Heart right ventricle (tissue), 16 donors: ENCODE measurements at places on chromosomes 1 and 21.

DNA sequence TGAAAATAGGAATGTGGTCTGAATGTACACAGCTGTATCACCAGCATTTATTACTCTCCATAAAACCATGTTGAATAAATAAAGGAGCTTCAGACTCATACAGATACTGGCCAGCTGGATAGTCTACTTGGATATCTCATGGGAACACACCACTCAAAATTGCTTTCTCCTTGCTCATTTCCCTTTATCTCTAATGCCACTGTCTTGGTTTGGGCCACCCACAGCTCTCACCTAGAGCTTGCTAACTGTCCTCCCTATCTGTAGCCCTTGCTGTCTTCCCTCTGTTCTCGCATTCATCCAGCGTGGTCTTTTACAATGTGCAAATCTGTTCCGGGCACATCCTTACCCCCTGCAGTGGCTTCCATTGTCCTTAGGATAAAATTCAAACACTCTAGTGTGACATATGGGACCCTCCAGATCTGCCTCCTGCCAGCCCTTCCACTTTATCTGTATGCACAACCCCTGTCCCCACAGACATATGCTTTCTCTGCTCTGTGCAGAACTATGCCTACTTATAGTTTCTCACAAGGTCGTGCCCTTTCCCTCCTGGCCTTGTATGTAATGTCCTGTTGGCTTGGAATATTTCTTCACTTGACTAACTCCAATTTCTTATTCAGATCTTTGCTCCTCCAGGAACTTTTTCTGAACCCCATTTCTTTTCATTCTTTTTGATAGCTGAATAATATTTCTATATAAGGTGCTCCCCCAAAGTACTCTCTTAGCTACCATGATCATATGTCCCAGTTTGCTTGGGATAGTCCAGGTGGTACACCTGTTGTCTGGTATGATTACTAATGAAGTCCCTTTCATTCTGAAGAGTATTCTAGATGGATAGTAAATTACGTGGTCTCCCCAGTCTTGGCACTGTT, 2.9 kb downstream of the FLVCR1 start:
- no peak for DNase-seq

- DNase-seq = peak; percentile 90
Measured at GRCh38 chr1:245874942-245875580, 632.0 kb downstream of the SMYD3 start.

DNA sequence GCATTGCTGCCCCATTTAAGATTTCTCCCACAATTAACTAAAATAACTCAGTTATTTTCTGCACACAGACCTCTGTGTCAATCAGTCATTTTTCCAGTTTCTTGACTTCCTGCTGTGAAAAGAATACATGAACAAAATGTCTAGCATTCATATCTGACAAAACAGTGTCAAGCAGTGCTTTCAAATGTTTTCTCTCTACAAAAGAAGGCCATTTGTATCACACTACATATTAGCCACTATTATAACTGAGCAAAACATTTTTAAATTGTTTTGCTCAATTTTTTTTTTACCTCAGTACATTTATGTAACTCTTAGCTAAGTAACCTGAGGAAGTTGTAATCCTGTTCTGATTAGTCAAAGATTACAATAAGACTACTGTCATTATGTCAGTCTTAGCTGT, 1498.5 kb upstream of the PRMT6 start:
- no peak for DNase-seq

GRCh38 chr1:63330331-63330916, 8.1 kb downstream of the FOXD3 start:
- DNase-seq = no peak

DNA sequence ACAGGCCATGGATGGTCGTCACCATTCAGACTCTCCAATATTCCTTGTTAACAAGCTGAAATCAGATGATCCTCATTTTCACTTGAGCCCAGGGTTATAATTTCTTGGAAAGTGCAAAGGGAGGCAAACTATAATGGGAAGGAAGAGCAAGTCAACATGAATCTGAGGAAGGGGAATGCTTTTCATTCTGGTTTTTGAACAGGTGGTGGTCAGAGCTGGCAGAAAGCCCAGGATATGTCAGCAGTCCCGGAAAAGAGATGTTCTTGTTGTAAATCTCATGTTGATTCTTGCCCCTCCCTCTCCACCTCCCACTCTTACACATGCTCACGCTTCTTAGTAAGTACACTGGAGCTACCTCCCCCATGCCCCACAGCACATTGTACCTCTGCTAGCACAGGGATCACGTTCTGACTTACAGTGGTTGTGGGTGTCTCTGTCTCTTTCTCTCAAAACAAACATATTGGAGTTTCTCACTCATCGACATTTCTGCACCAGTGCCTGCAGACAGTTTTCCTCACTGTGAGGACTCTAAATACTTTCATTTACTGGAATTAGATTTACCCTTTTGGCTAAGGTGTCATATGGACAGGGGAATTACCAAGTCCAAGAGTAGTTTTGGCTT, 77.6 kb downstream of the XCL2 start:
- DNase-seq = peak; percentile 26

DNA sequence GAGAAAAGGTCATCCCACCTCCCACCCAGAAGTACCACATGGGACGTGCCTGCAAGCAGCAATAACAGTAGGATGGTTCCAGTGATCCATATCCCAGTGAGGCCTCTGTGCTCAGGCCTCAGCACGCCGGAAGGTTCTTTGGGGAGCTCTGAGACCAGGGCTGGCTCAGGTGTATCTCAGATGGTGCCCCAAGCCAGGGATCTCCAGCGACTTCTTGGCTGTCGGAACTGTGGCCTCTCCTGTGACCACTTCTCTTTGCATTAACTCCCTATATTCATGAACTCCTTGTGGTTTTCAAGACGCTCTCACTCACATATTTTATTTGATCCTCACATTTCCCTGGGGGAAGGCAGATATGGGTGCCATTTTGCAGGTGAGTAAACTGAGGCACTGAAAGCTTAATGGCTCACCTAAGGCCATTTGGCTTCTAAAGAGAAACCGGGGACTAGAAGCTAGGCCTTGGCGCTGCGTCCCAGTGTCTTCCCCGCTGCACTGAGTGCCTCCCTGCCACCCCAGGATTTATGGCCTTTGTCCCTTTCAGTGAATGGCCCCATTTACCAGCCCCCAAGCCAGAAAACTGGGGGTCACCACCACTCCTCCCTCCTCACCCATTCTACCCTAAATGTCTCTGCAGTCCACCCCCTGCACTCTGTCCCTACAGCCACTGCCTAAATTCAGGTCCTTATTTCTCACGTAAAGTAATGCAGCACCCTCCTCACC, 101.9 kb downstream of the CCDC185 start:
- DNase-seq = no peak

DNA sequence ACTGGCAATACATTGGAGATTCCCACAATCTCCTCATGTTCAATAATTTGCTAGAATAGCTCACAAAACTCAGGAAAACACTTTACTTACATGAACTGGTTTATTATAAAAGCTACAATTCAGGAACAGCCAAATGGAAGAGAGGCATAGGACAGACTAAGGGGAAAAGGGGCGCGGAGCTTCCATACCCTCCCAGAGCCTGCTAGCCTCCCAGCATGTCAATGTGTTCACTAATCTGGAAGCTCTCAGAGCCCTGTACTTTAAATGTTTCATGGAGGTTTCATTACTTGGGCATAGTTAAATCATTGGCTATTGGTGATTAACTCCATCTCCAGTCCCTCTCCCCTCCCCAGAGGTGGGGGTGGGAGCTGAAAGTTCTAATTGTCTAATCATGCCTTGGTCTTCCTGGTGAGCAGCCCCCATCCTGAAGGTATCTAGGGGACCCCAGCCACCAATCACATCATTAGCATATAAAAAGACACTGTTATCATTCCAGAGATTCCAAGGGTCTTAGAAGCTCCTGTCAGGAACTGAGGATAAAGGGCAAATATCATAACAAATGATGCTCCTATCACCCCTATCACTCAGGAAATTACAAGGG, 10.9 kb upstream of the DMRTB1 start:
- no peak for DNase-seq

DNA sequence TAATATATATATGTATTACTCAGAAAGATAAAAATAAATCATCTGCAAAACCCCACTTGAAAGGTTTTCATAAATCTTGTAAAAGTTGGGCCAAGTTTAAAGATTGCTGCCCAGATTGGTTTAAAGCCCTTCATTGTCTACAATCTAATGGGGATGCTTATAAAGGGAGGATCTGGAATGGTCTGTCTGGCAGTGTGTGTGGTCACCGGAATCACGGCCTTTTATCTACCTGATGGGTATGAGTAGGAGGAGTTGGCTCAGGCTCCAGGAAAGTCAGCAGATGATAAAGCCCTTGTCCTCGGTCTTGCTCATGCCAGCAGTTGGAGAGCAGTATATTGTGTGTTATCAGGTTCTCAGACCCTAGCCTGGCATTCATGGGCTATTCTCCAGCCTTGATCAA, 197.7 kb downstream of the ROR1 start:
- no peak for DNase-seq

- no peak for DNase-seq
Measured at GRCh38 chr1:186078245-186078644, 296.8 kb downstream of the TPR start.

DNA sequence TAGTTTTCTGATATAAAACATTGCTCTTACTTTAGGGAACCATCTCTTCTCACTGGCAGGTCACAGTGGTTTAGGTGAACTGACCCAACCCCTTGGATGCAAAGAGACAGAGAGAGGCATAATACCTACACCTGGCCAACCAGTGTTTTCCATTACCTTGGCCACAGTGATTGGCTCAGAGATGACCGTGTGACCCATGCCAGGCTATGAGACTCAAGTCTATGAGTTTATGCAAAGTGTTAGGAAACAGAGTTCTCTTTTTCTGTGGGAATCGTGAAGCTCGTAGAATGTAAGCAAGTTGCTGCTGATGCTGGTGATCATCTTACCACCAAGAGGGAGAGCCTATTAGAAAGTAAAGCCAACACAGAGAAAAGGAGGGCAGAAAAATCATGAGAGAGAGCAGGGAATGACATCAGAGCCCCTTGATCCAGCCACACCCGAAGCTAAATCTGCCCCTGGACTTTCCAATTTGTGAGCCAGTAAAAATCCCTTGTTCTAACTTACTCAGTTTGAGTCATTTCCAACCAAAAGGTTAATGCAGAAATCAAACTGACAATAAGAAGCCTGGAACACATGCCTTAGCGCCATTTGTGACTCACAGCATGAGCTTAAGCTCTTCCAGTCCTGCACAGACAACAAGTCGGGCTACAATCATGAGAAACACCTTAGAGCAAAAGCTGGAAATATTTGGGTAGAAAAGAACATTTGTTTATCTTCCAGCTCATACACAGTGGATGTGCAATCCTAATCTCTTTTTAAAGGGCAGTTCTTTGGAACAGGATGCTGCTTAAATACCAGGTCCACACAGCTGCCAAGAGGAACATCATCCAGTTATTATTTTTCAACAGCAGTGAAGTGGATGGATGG, 81.3 kb upstream of the KAZN start:
- no peak for DNase-seq

DNA sequence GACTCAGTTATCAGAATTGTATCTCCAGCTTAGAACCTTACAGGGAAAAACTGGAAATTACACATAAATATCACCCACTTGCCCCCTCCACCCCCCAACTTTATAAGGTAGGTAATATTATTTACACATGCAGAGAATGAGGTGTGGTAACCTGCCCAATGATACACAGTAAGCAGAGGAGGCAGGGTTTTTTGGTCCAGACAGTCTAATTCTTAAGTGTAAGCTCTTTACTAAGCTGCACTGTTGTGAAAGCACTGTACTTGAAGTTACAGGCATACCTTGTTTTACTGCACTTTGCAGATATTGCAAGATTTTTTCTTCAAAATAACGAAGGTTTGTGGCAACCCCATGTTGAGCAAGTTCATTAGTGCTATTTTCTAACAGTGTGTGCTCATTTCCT, 24.8 kb upstream of the MYOCOS start:
- DNase-seq = no peak

- no peak for DNase-seq
Measured at GRCh38 chr1:201365251-201365650, 12.2 kb downstream of the TNNT2 start.
